ENCODE measurements at places on chromosomes 1 and 21.

DNA sequence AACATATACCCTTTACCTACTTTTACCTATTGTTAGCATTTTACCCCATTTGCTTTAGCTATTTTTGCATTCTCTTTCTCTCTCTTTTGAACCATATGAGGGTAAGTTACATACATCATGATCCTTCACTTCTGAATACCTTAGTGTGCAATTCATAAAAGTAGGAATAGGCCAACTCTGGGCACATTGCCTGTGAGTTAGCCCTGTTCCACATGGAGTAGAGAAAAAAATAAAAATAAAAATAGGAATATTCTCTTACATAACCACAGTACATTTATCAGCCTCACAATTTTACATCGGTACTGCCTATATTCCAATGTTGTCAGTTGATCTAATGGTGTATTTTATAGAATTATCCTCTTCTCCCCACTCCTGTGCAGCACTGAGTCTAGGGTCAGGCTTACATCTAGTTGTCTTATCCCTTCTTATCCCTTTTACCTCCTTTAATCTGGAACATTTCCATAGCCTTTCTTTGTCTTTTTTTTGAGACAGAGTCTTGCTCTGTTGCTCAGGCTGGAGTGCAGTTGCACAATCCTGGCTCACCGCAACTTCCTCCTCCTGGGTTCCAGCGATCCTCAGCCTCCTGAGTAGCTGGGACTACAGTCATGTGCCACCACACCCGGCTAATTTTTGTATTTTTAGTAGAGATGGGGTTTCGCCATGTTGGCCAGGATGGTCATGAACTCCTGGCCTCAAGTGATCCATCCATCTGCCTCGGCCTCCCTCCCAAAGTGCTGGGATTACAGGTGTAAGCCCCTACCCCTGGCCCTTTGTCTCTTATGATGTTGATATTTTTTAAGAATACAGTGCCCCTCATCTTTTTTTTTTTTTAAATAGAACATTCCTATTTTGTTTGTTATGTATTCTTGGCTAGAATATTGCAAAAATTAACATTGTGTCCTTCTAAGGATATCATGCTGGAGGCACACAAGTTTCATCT, 11.1 kb upstream of the SLC30A1 start:
- DNase-seq = no peak

GRCh38 chr21:45986316-45987051, 4.9 kb downstream of the COL6A1 start:
- no peak for DNase-seq

DNA sequence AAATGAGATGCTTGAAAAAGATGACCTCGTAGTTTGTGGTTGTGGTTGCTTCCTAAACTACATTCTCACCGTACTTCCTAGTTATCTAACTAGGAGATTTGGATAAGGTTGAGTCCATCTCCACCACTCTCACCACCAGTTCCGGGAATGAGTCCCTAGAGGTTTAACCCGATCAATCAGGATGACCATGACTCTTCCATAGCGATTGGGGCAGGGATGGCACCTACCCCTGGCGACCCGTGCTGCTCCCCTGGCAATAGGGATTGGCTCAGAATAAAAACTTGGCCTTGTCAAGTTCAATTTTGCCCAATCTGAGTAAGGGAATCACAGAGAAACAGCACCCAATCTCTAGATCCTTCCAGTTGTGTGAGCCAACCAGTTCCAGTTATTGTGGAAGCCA, 2.7 kb upstream of the MIS18A start:
- no peak for DNase-seq

DNA sequence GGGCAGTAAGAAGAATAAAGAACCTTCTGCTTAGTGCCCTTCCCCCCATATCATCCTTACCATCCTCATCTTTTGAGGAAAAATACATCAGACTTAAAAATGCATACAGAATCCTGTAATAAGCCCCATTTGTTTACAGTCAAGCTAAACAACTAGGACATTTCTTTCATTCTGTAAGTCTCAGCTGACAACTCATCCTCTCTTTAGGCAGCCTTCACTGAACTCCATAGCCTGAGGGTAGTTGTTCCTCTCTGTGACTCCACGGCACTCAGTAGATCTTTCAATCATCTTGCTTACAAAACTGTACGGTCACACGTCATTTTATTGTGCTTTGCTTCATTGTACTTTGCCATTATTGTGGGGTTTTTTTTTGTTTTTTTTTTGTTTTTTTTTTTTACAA, 82.5 kb downstream of the NRIP1 start:
- DNase-seq = no peak

DNA sequence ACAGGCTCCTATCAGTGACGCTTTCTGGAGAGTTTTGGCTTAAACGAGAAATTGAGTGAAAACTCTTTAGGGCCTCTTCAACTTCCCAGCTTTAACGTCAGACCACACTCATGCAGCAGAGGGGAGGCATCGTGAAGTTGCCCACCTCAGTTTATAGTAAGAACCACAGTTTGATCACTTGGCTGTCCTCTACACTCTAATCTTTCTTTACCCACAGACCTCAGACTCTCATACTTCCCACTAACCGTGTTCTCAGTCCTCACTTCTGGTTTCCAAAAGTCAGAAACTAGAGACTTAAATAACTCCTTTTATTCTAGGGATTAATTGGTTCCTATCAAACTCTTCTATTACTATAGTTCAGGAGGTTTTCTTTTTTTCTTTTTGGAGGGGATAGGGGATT, 302.2 kb downstream of the NTNG1 start:
- DNase-seq = no peak

DNA sequence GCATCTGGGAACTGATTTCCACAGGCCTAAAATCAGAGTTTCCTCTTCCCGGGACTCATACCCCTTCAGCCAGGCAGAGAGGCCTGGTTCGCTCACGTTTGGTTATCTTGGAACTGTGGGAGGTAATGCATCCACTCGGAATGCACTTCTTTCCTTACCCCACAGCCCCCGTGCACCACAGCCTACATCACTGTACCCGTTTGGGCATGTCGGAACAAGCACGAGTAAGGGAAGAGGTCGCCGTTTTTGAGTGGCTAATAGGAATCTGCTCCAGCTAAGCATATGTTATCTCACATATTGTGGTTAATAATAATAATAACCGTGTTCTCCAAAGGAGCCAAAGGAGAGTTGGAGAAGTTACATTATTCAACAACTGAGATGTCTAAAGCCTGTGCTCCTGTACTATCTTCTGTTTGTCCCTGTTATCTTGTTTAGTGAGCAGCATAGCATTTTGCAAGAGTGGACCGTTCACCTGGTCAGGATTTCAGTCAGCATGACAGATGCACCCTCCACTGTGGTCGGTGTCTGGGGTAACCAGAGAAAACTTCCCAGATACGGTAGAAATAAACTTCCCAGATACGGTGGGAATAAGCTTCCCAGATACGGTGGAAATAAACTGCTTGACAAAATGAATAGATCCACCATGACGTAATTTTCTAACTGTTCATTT, 198.6 kb downstream of the SDCCAG8 start:
- DNase-seq = no peak

GRCh38 chr1:22280526-22280925, 137.6 kb upstream of the WNT4 start:
- no peak for DNase-seq

- no peak for DNase-seq
These were observed 59.1 kb downstream of the PTGFR start for GRCh38 chr1:78549891-78550290.

All from stimulated activated CD4-positive, alpha-beta T cell treated with anti-CD3 and anti-CD28 coated beads, Interleukin-15, amount 100 ng/mL, for 24 hours (primary cell).